NK-92 treated with Interleukin-12 subunit alpha and Interleukin-12 subunit beta, amount 100 ng/mL, for 24 hours (cell line): ENCODE measurements at places on chromosomes 16 and 17.

DNA sequence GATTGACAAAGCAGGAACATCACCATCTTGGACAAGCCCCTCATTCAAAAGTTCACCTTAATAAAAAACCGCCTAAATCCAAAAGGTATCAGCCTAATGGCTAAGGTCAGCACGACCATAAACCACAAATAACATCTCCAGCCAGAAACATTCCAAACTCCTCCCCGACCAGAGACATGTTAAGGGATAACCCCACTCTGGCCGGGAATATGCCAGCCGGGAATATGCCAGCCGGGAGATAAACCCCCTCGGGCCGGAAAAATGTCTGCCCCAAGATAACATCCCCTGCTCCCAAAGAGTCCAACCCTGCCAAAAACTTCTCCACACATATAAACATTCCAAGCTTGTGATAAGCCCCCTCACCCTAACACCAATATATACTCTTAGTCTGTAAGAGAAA lies 1.4 kb downstream of the DHX33 start:
- no peak for DNase-seq

GRCh38 chr17:48593126-48593829 lies at the start of gene HOXB5:
TSS of gene HOXB5 (minus strand) at chr17:48593779. CDS start at chr17:48593682, 97 bp downstream.
- DNase-seq: no peak

DNA sequence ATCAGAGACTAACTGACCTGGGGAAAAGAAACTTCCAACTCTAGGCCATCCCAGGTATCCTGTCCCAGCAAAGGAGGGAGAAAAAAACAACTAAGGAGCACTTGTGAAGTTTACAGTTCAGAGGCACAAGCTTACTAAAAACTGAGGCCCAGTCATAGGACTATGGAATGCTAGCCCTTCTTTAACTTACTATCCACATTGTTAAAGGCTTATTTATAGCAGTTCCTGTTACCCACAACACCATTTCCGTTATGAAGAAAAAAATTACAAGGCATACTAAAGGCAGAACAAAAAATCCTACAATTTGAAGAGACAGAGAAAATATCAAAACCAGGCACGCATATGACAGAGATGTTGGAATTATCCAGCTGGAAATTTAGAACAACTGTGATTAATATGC lies 159.1 kb downstream of the CDH11 start:
- DNase-seq: no peak

- no peak for DNase-seq
These were observed 2.6 kb downstream of the RIPOR1 start for GRCh38 chr16:67531247-67531646.

DNA sequence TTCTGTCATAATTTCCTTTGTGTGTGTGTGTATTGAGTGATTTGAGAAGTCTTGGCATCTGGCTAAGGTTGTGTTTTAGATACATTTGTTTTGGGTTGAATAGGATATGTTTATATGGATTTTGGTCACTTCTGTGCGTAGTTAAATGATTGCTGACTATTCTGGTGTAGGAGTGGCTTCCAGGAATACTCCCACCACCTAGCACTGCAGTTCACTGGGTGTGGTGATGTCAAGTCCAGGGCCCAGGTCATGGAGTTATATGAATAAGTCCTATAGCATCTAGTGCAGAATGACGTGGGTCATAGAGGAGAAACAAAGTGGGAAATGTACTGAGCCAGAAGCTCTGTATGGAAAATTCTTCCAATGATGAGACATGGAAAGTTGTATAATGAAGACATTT lies 465.4 kb upstream of the CCL2 start:
- no peak for DNase-seq

DNA sequence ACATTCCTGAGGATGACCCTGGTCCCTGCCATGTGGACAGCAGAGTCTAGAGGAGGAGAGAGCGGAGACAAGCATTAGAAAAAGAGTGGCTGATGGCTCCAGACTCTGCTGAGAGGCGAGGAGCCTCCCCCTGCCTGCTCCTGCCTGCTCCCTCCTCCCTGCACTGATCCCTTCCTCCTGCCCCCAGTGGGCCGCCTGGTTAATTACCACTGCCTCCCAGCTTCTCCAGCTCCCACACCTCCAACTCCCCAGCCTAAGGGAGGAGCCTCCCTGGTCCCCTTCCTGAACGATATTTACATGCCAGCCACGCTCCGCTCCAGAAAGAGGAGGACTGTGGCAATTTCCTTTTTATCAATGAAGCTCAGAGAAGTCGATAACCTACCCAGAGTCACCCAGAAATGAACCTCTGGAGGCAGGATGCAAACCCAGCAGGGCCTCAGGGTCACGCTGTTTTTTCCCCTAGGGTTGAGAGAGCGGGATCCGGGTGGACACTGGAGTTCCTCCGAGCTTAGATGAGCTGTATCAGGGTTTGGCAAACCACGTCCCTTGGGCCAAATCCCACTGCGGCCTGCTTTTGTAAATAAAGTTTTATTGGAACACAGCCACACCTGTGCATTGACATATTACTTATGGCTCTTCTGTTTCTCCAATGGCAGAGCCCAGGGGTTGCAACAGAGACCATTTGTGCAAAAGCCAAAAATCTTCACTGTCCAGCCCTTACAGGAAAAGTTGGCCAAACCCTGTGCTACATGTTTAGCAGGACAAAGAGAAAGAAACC lies 27.1 kb upstream of the JPH3 start:
- DNase-seq: no peak

DNA sequence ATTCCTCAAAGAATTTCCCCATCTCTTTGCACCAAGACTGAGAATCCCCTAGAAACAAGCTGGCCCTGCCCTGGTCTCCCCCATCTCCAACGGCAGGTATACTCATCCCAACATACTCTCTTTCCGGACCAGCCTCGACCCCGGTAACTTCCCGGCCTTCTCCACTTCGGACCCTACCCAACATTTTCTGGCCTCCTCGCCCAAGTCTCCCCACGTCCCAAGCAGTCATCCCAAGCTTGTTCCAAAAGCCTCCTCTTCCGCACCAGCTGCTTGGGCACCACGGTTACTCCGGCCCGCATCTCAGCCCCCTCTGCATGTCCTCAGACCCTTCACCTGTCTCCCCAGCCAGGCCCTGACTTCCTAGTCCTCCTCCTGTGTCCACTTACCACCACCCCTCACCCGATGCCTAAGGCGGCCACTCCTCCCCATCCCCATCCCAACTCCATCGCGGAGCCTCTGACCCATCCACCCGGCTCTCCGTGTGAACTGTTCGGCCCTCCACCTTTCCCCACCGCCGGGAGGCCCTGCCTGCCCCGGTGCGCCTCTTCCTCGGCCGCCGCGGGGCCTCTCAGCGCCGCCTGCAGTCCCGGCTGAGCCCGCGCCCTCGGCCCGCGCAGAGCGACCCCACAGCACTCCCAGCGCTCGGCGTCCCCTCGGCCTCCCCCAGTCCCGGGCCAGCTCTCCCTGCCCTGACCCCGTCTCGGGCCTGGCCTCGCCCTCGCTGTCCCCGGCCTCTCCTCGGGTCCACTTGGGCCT lies 994 bp downstream of the PITPNA start:
- no peak for DNase-seq

DNA sequence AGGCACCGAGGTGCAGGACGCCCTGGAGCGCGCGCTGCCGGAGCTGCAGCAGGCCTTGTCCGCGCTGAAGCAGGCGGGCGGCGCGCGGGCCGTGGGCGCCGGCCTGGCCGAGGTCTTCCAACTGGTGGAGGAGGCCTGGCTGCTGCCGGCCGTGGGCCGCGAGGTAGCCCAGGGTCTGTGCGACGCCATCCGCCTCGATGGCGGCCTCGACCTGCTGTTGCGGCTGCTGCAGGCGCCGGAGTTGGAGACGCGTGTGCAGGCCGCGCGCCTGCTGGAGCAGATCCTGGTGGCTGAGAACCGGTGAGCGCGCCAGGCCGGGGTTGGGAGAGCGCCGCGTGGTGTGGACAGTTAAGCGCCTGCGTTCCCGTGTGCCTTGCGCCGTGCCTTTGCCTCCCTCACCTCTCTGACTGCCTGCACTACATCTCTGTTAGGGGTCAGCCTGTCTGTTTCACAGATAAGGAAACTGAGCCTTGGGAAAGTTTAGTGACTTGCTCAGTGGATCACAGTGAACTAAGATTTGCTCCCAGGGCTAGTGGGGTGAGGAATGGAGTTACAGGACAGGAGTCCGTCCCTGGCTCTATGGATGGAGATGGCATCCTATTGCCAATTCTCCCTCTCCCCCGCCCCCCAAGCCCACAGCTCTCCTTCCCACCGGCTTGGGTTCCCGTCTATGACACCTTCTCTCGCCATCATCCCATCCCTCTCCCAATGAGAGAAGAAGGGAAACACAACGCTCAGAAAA lies 880 bp downstream of the SARM1 start:
- no peak for DNase-seq

GRCh38 chr17:76103274-76104139 lies at the start of gene EXOC7:
TSS of gene EXOC7 (minus strand) at chr17:76103787. CDS start at chr17:76103692, 95 bp downstream.
- peak; percentile 78 for DNase-seq
